ENCODE measurements at places on chromosomes 5 and 9.

GRCh38 chr5:169385636-169386035, 84.7 kb upstream of the SLIT3 start:
- no peak for DNase-seq

DNA sequence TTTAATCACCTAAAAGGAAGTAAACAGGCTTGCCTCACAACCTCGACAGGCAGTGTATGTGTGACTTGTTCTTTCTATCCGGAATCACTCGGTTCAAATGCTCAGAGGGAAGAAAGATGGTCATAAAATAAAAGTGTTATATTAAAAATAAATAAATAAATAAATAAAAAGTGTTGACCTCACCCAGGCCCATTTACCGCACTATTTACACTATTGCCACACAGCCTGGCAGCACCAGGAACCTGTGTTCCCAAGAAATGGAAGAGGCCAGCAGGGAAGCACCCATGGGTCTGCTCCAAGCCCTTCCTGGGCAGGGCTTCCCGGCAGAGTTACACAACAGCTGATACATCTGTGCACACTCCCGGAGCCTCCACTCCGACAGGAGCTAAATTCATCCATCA, 127.9 kb downstream of the EFNA5 start:
- no peak for DNase-seq

GRCh38 chr5:68345171-68345570, 129.6 kb downstream of the PIK3R1 start:
- no peak for DNase-seq

DNA sequence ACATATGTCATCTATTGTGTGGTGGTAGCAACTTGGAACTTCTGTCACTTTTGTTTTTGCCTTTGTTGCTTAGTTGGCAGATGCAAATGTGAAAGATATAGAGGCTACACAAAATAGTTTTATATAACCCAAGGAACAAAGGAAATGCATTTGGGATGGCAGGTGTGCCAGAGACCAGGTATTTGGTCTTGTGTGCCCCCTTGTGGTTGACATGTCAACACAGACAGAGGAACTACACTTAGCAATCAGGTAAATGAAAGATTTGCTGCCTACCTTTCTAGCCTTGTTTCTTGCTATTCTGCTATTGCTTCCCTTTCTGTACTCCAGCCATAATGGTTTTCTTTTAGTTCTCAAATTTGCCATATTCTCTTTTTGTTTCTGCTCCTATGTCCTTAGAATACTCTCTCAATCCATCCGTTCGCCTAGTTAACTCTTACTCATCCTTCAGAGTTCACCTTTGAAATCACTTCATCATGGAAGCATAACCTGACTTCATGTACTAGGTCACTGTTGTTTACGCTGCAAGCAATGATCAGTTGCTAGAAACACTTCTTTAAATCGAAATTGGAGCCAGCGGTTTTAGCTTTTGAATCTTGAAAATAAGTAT, 119.5 kb downstream of the TRPM3 start:
- DNase-seq, result no peak

DNA sequence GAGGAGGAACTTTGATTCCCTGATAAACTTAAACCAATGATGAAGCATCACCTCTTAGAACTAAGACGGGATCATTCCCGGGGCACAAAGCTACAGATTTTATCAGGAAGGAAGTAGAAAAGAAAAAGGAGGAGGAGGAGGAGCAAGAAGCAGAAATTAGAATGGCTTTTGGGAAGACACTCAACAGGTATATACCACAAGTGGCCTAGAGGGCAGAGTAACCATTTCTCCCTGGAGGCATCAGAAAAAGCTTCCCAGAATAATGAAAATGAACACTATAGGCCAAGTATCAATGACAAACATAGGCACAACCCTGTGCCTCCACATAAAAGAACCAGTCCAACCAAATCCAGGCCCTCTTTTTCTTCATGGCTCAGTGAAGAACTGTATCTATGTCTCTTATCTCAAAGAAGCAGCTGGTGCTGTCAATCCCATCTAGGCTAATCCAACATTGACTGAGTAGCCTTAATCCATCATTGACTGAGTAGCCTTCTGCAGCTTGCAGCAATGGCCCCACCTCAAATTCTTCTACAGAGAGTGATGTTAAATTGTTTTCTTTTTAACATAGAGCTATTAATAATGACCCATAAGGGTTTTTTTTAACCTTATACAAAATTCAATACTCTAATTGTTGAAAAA, 178.8 kb upstream of the KIF2A start:
- DNase-seq, result no peak

GRCh38 chr5:39446231-39446630, 21.5 kb upstream of the DAB2 start:
- DNase-seq, result no peak

- DNase-seq, result no peak
These were observed 66.3 kb upstream of the SPOCK1 start for GRCh38 chr5:137565450-137565849.

DNA sequence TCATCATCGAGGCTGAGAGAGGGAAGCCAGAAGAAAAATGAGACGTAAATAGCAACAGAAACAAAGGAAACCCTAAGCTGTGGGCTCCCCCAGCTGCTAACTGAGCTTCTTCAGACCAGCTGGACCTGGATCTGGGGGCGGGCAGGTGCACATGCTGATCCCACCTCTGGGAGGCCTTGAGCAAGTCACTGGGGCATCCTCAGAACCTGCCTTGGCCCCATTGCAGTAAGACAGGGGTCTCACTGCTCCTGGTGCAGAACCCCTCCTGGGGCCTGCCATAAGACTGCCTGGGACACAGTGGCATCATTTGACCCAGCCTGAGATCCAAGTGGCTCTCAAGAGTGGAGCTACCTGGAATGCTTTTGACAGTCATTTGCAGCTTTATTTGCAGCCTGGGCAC, 77.4 kb downstream of the PHF2 start:
- DNase-seq, result no peak

GRCh38 chr5:80941496-80941895, 18.7 kb upstream of the RASGRF2 start:
- no peak for DNase-seq

DNA sequence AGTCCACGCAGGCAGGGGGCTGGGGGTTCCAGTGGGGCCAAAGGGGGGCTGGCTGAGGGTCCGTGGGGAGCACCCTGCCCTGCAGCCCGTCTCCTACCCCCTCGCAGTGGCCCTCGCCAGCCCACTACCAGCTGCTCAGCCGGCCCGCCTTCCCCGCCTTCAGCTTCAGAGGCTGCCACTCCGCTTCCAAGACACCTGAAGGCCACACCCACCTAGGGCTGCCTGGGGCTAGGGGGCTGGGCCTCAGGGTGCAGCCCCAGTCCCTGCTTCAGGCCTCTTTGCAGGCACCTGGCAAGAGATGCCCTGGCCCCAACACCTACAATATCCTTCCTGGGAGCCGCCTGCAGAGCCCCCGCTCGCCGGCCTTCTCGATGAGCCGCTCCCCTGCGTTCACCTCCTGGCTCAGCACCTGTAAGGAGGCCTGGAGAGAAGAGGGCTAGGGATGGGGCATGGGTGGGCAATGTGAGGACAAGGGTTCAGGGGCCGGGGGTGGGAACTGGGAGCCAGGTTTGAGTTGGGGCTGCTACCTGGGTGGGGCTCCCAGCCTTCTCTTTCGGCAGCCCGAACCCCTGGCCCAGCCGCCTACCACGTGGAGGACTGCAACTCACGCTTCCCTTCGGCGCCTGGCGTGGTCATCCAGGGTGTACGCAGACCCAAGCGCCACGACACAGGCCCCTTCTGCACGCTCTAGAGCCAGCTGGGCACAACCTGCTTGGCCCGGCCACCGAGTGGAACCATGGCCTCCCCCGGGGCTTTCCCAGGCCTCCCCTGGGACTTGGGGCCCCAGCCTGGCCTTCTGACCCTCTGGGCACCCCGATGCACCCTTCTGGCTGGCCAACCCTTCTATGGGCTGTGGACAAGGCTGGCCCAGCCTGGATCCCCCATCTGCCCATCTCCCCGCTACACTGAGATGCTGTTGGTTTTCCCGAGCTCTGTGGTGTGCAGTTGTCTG, 1.7 kb downstream of the STPG3 start:
- no peak for DNase-seq

DNA sequence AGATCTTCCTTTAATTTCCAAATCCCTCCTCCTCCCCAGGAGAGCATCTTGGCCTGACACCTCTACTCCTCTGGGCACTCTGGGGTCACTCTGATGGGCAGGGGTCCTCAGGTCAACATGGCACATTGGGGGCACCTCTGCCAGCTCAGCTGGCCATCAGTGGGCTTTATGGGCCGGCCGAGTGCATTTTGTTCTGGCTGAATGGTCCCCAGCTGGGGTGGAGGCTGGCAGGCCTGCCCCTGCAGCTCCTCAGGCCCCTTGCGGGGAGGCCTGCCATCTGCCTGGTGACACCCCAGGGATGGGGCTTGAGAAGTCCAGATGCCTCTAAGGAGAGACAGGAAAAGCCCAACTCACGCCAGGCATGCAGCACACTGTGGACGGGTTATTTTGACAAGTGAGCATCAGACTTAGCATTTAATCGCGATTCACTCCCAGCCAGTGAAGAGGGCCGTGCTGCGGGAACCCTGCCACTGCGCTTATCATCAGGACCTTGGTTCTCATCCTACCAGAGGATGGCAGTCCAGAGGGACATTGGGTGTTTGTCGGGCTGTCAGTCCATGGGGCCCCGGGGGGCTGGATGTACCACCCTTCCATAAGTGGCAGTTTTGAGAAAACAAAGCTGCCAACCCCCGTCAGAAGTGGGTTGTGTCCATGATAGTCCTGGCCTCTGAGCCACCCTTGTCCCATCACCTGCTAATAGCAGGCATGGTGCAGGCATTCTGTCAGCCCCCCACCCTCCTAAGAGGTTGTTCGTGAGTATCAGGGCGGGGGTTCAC, 21.7 kb downstream of the PHF2 start:
- DNase-seq, result no peak
